ENCODE measurements at places on chromosomes 1 and 21.

DNA sequence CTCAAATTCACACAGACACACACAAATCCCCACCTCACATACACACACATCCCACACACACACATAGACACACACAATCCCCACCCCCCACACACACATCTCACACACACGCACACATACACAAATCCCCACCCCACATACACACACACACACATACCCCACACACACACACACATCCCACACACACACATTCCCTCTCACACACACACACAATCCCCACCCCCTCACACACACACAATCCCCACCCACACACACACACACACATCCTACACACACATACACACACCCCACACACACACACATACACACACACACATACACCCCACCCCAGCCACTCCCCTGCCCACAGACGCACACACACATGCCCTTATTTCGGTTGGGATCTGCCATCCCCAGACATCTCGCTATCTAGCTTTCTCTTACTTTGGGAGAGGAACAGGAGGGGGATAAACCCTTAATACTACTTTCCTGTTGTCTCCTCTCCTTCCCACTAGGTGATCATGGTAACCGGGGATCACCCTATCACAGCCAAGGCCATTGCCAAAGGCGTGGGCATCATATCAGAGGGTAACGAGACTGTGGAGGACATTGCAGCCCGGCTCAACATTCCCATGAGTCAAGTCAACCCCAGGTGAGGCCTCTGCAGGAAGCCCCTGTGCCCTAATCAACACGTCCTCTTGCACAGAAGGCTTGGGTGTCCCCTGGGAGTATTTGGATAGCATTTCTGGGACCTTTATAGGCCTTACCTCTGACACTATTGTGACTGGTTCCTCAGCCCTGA is 17.2 kb upstream of the ATP1A4 start:
- DNase-seq: peak; percentile 23

- DNase-seq: no peak
These were observed 43.6 kb downstream of the RAP1GAP start for GRCh38 chr1:21625390-21626190.

GRCh38 chr1:209172286-209172685 is 411.2 kb upstream of the CAMK1G start:
- no peak for DNase-seq

DNA sequence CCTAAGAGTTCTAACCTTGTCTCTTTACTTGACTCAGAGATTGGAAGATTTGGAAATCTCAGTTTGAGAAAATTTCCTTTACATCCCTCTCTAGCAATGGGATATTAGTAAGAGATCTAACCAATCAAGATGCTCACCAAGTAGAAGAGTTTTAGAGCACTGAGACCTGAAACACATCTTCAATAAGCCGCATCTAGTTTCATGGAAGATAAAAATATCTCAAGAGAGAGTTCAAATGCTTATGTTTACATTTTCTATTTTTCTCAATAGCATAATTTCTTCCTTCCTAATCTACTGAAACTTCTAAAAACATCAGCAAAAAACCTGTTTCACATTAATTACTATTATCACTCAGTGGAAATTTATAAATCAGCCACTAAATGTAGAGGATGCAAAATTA is 165.1 kb downstream of the APP start:
- no peak for DNase-seq

DNA sequence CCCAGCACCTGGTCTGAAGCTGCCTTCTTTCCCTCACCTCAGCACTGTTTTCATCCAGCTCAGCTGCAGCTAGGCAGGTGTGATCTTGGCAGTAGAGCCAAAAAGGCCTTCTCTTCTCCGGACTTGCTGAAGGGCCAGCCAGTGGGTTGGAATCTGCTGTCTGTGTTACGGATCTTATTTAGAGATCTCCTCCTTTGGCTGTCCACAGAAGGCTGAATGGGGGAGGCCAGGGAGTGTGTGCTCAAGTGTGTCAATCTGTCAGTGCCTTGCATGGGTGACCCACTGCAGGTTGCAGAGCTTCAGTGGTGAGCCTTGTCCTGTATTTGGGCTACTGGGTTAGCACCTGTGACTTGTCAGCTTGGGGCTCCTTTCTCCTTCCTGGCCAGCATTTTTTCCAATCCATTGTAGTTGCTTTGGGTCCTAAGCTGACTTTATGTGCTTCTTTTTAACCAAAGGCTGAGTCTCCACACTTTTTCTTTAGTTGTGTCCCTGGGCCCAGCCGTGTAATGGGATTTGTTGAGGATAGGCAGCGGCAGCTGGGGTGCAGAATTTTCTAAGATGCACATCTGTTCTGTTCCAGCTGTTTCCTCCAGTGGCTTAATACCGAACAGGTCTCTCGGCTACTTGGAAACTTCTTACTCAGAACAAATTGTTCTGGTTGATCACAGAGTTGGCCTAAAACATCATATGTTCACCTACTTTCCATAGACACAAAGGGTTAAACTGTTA is 126.8 kb downstream of the PEX14 start:
- DNase-seq: no peak

DNA sequence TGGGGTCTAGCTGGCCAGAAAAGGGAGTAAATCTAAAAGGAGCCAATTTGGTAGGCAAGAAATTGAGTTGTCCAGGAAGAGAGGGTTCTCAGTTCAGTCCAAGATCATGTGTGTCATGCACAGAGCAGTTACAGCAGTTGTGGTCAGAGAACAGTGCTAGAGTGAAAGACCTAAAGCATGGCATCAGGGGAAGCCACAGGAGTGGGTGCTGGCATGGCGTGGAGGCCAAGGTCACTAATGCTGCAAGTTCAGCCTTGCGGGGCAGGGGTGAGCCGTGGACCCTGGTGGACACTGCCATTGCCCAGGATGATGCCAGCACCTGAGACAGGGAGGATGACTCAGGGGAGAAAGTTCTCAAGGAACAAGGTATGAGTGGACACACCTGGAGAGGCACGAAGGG is 16.6 kb upstream of the TMEM125 start:
- no peak for DNase-seq

DNA sequence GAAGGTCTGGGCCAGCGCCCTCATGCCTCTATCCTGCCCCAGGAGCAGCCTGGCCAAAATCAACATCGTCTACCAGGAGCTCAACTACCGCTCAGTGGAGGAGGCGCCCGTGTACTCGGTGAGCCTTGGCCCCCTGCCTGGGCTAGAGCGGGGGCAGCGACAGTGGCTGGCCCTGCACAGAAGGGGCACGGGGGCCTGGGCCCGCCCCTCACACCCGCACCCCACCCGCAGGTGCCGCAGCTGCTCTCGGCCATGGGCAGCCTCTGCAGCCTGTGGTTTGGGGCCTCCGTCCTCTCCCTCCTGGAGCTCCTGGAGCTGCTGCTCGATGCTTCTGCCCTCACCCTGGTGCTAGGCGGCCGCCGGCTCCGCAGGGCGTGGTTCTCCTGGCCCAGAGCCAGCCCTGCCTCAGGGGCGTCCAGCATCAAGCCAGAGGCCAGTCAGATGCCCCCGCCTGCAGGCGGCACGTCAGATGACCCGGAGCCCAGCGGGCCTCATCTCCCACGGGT is 10.8 kb downstream of the SCNN1D start:
- DNase-seq: peak; percentile 34

DNA sequence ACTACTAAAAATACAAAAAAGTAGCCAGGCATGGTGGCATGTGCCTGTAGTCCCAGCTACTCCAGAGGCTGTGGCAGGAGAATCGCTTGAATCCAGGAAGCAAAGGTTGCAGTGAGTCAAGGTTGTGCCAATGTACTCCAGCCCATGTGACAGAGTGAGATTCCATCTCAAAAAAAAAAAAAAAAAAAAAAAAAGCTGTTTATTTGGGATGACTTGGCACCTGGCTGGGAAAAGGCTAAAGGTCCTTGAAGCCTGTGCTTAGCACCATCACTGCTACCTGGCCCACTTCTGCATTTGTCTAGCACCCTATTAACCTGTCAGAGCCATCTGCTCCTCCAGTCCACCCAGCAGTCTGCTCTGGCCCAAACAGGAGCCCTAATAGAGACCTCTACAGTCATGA is 25.0 kb downstream of the PRDX6 start:
- DNase-seq: no peak

GRCh38 chr1:66323958-66324625 is 209.9 kb upstream of the SGIP1 start:
- no peak for DNase-seq

DNA sequence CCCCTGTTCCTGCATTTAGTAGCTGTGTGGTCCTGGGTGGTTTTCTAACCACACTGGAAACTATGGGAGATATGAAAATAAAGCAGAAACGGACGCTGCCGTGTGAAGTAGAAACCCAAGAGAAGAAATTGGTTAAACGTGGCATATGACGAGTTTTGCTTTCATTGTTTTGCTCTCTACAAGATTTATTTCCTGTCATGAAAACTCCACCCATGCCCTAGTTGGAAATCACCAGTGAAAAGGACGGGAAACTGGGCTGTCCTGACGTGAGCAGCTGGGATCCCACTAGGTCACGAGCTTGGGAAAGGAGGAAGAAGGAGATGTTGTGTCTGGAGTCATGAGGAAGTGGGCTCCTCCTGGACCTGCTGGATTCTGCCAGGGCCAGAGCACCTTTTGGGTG is 120.8 kb upstream of the GADD45A start:
- DNase-seq: no peak

DNA sequence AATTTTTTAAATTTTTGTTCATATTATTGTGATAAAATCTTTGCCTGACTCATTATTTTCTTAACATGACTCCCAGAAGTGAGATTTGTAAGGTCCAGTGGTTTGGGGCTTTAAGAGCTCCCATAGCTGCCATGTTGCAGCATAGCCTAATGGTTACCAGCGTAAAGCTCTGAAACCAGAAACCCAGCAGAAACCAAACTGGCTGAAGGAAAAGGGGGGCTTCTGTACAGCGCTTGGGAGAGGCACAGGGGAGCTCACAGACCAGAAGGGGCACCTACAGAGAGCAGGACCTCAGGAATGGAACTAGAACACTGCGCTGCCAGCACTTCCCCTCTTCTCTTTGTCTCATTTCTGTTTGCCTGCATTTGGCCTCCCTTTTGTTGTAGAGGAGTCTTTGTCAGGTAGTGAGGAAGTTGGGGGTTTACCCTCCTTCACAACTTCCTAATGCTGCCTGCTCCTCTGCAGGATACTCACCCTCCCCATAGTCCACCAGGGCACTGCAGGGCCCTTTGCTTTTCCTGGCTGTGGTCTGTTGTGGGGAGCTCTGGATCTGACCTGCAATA is 2.6 kb upstream of the PYCR2 start:
- no peak for DNase-seq

DNA sequence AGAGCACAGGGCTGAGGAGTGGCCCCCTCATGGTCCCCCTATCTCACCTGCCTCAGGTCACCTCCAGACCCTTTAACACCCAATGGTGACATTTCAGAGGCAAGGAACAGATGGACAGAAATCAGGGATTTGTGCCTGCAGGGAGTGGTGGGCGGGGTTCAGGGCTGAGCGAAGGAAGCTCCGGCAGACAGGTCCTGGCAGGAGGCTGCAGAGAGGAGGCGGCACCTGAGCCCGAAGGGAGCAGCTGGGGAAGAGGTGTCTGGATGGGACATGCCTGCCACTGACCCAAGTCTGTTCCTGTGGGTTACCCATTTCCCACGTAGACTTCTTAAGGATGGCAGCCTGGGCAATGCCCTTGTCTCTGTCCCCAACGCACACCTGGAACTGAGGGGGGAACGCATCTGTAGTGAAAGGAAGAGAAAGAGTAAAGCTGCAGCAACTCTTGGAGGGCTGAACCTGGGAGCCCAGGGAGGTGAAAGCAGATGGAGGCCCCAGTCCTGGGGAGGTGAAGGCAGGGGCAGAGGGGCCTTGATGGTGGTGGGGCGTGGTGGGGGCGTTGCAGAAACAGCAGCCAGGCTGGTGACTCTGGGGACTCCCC is 61.6 kb upstream of the ADARB1 start:
- DNase-seq: peak; percentile 82

- DNase-seq: no peak
These were observed at the start of gene OVAAL for GRCh38 chr1:180558664-180559063. Gene OVAAL, plus strand, starts transcription at chr1:180558964.

DNA sequence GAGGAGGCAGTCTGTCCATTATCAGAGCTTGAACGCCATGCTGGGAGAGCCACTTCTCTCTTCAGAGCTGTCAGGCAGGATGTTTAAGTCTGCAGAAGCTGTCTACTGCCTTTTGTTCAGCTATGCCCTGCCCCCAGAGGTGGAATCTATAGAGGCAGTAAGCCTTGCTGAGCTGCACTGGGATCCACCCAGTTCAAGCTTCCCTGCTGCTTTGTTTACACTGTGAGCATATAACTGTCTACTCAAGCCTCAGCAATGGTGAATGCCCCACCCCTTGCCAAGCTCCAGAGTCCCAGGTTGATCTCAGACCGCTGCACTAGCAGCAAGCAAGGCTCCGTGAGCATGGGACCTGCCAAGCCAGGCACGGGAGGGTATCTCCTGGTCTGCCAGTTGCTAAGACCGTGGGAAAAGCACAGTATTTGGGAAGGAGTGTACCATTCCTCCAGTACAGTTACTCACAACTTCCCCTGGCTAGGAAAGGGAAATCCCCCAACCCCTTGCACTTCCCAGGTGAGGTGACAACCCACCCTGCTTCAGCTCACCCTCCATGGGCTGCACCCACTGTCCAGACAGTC is 32.5 kb downstream of the RGS13 start:
- no peak for DNase-seq

GRCh38 chr1:118143831-118144230 is 41.2 kb downstream of the SPAG17 start:
- no peak for DNase-seq

- no peak for DNase-seq
These were observed 24.4 kb upstream of the FGGY start for GRCh38 chr1:59272507-59272906.

DNA sequence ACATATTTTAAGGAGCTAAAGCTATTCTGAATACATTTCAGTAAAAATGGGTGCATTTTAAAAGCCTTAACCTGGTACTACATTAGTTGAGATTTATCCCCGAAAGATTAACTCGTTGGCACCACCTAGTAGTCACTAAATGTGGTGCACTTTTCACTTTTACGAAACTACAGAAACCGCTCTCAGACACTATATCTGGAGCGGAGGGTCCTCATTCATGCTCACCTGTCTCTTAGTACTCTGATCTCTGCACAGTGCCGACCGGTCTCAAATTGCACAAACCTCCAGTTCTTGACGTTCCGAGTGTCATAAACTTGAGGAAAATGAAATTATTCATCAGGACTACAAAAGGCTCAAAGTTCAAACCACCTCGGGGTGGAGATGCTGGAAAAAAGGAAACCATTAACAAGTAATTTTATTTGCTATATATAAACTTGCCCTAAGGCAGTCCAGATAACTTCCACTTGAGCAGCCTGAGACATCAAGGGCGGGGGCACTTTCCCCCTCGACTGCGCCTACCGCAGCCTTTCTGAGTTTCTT is 722 bp downstream of the LZIC start:
- DNase-seq: peak; percentile 68

DNA sequence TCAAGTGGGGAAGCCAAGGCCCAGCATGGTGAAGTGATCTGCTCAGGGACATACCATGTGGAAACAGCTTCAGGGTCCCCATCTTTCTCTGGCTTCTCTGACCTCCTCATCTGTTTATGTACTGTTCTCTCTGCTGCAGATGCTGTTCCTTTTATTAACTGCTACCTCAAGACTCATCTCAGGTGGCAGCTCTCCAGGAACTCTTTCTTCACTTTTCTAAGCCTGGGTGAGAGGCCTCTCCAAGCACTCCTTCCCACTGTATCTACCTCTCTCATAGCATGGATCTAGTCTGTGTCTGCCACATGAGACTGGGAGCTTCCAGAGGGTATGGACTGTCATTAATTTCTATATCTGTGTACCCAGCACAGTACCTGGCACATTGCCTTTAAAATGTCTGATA is 73.4 kb upstream of the PPM1J start:
- no peak for DNase-seq
